ENCODE measurements at places on chromosomes 7 and 10.

- no peak for DNase-seq
Measured at GRCh38 chr7:85896531-85896930, 709.7 kb upstream of the SEMA3D start.

DNA sequence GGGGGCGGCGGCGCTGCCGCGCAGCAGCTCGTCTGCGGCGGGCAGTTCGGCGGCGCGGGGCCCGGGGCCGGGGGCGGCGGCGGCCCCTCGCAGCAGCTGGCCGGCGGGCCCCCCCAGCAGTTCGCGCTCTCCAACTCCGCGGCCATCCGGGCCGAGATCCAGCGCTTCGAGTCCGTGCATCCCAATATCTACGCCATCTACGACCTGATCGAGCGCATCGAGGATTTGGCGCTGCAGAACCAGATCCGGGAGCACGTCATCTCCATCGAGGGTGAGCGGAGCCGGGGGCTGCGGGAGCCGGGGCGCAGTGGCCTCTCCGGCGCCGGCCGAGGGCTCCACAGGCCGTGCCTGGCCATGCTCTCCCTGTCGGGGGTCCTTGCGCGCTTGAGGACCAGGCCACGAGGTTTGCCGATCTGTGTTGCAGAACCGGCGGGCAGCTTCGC lies 548 bp downstream of the AGAP3 start:
- DNase-seq, result no peak

DNA sequence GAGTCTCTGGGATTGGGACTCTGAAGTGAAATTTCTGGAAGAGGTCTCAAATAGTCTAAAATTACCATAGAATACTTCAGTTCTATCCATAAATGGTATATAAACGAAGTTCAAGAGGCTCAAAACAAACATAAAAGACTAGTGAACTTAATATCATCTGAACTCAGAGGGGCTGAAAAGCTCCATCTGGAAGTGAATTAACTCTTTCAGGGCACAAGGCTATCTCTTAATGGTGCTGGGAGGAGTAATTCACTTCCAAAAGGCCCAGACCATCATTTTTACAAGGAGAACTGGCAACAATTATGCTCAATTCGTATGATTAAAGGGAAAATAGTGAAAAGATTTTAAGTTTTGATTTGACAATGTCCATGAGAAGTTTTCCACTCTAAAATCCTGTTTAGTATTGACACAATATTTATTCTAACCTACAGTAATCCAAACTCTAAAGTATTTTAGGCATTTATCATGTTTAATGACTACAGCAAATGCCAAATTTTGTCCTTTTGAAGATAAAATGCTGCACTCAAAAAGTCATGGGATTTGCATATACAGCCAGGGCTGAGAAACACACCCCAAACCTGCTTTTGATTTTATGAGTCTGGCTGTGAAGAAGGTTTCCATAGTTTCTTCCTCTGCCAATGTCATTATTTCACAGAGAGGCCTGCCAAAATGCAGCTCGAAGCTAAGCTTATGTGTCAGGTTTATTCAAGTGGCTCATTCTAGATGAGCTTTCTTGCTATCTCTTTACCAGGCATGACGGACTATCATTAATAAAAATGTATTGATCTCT lies 143.9 kb downstream of the HIBADH start:
- DNase-seq, result no peak

DNA sequence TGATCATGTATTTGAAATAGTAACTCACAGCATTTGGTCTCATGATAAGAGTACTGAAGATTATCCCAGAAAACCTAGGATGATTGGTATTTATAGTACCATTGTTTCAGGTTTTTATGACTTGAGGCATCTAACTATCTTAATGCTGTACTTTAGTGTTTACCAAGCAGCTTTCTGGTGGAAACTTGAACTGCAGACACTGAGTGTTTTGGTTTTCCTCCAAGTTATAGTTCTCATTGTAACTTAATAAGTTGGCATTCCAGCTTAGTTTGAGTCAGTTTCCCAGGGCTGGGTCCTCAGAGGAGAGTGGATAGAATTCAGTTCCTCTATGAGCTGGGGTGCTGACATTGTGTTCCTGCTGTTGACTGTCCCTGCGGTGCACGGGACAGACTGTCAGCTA lies 50.4 kb downstream of the SEC23IP start:
- DNase-seq, result no peak

DNA sequence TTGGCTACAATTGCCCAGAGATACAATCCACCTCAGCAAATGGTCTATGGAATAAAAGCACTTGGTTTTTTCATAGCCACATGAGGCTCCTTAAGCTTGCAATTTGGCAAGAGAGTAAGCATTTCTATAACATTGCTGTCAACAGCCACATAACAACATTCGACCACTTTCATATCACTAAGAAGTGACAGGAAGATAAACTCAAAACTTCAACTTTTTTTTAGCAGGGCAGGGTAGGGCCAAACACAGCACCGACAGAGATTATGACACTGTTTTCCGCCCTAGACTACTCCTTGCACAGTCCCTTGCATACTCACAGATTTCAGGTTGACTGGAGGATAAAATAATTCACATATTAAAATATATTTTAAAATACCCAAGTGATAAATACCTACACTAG lies 185.4 kb downstream of the JAZF1 start:
- no peak for DNase-seq

GRCh38 chr7:140003913-140004382 lies 58.8 kb downstream of the PARP12 start:
- DNase-seq, result no peak

DNA sequence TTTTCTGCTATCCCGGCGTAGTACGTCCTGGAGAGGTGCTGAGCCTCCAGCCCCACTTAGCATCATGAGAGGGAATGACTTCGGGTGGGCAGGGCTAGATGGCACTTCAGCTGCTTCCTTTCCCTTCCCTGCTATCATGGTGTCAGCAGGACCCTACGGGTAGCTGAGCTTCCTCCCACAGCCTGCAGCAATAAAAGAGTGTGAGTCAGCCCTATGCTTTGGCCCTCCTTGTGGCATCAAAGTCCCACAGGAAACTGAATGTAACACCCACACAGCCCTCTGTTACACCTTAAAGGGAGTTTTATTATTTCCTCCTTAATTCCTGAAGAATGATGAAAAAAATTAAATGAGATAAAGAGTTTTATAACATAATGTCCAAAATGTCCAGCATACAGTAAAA lies 458.1 kb downstream of the RPS24 start:
- no peak for DNase-seq

DNA sequence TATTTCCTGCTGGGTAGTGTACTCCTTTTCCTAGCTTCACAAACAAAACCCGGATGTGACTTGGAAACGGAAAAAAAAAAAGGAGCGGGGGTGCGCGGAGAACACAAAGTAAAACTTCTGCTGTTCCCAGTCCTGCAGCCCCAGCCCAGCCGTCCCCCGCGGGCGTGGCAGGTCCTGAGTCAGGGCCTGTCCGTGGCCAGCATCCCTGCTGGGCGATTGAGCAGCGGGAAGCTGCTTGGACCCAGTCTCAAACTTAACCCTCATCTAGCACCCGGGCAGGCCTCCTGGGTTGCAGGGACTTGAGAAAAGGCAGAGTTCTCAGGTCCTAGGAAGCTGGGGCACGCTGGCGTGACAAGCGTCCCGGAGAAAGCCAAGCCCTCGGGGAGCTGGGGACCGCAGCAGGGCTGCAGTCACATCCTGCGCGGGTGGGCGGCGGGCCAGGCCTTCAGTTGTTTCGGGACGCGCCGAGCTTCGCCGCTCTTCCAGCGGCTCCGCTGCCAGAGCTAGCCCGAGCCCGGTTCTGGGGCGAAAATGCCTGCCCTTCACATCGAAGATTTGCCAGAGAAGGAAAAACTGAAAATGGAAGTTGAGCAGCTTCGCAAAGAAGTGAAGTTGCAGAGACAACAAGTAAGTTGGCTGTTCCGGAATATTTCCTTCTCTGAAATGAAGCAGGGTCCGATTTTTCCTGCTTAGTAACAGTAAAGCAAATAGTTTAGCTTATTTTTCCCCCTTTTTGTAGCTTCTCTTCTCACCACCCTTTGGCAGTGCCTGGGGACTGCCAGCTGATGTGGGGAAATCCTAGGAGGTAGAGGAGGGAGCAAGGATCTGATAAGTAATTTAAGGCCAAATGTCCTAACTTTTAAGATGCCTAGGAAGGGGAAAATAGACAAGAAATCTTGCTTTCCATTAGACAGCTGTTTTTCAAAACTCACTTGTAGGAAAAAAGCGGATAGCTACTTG lies at the start of gene GNG11:
Gene GNG11 (plus strand): TSS at position 129 of the 960 bp plus-strand sequence. CDS start 403 bp downstream, at position 532.
- DNase-seq, result no peak

DNA sequence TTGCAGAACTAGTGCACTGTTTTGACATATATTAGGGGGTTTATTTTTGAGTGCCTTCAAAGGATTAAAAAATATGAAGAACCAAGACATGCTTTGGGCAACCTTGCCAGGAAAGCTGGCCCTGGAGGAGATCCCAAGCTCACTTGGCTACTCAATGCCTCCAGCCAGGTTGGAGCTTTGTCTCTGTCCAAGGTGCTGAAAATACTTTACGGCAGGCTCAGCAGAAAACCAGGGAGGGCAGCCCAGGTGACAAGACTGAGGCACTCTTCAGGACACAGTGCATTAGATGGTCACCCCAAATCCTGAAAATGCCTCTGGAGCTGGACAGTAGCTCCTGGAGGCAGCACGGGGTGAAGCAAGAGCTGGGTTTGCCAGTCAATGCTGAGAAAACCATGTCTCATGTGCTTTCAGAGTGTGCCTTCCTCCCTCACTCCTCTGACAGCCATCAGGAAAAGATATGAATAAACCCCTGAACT lies 5.8 kb upstream of the KCNH2 start:
- no peak for DNase-seq

GRCh38 chr10:35882422-35883150 lies 240.5 kb upstream of the FZD8 start:
- no peak for DNase-seq

GRCh38 chr10:22670788-22671187 lies 43.6 kb downstream of the PIP4K2A start:
- DNase-seq, result no peak

- DNase-seq, result no peak
Measured at GRCh38 chr10:35992107-35992506, 350.0 kb upstream of the FZD8 start.

GRCh38 chr7:82294382-82294784 lies 149.2 kb downstream of the CACNA2D1 start:
- no peak for DNase-seq

DNA sequence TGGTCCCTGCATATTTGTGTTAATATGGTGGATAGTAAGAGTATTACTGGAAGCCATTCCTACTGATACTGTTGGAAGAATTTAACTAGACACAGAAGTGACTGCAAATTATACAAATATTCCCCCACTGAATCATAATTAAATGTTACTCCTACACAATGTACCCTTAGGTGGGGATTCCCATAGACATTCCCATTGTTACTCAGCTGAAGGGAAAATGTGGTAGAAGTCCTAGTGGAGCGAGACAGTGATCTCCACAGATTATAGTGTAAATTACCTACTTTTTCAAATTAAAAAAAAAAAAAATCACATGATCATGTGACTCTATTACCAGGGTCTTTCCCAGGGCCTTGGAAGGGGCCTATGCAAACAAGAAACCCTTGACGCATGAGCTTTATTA lies 611.8 kb downstream of the LRMDA start:
- DNase-seq, result no peak

DNA sequence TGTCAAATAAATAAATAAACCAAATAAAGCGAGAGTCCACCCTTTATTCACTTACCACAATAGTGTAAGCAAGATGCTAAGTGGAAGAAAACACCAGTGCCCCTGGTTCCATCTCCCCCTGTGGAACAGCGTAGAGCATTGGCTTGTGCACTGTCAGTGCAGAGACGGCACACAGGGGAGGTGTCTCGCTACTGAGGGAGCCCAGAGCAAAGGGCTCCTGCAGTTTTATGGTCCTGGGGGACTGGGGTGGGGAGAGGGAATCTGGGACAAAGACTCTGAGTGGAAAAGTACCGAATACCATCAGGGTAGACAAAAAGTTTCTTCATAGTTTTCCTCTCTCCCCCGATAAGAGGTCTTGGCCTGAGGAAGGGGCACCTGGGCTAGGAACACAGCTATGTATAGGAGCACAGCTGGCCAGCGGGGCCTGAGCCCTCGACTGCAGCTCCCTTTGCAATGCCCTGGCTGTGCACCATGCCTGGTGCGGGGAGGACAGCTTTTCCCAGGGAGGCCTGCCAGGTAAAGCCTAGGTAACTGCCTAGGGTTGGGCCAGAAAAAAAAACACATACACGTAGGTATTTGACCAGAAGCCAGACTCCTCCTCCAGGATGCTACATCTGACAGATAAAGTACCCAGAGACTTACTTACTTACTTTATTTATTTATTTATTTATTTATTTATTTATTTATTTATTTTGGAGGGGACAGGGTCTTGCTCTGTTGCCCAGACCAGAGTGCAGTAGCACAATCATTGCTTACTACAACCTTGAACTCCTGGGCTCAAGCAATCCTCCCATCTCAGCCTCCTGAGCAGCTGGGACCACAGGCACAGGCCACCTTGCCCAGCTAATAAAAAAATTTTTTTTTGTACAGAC lies 88.8 kb upstream of the KIF5B start:
- DNase-seq, result no peak

GRCh38 chr7:87831097-87831496 lies 45.1 kb downstream of the SLC25A40 start:
- DNase-seq, result no peak

- DNase-seq, result no peak
Measured at GRCh38 chr10:16386855-16387254, 50.0 kb upstream of the PTER start.

GRCh38 chr7:121516821-121517220 lies 120.7 kb upstream of the FAM3C start:
- no peak for DNase-seq
